ENCODE measurements at places on chromosomes 11 and 22.

- no peak for ATAC-seq
Measured at GRCh38 chr11:120203626-120204025, 7.2 kb upstream of the OAF start.

DNA sequence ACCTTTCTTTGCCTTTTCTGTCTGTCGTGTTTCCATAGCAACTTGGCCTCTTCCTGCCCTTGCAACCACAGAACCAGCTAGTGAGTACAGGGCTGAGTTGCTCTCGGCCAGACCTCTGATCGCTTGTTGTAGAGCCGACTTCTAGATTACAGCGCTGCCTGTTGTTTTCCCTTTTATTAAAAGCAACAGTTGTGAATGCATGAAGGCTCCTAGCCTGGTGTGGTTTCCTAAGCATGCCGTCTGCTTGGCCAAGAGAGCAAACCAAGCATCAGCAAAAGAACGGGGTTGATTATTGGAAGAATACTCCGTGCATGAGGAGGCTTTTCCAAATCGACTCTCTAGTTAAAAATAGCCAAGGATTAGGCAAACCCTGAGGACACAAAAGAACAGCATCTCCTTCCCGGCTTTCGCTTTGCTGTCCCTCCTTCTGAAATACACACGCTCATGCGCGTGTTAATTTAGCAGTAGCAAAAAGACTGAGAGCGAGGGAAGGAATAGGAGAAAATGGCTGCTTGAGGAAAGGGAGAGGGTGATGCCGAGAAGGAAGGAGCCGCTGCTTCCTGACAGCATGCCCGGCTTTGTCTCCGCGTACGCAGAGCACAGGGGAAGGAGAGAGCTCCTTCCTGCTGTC is 71.5 kb upstream of the TTC12 start:
- peak; percentile 85 for ATAC-seq

DNA sequence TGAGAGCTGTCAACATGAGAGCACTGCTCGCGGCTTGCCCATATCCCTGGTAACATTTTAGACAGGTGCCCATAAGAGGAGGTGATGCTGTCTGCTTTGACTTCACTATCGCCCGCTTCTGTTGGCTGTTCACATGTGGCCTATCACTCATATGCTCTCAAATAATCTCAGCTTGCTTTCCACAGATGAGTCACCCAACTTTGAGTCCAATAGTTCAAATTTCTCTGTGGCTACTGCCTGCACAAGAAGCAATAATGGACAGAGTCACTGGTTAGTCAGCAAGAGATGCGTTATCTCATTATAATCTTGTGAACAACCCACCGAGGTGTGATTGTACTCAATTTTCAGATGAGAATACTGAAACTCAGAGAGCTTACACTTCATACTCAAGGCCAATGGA is 1714.1 kb downstream of the LRRC4C start:
- ATAC-seq, result no peak

GRCh38 chr11:95055283-95055897 is 6.2 kb downstream of the KDM4F start:
- peak; percentile 38 for ATAC-seq

- no peak for ATAC-seq
Measured at GRCh38 chr11:112281726-112282125, 21.1 kb upstream of the PLET1 start.

- no peak for ATAC-seq
Measured at GRCh38 chr11:1371836-1372465, 17.8 kb upstream of the BRSK2 start.

DNA sequence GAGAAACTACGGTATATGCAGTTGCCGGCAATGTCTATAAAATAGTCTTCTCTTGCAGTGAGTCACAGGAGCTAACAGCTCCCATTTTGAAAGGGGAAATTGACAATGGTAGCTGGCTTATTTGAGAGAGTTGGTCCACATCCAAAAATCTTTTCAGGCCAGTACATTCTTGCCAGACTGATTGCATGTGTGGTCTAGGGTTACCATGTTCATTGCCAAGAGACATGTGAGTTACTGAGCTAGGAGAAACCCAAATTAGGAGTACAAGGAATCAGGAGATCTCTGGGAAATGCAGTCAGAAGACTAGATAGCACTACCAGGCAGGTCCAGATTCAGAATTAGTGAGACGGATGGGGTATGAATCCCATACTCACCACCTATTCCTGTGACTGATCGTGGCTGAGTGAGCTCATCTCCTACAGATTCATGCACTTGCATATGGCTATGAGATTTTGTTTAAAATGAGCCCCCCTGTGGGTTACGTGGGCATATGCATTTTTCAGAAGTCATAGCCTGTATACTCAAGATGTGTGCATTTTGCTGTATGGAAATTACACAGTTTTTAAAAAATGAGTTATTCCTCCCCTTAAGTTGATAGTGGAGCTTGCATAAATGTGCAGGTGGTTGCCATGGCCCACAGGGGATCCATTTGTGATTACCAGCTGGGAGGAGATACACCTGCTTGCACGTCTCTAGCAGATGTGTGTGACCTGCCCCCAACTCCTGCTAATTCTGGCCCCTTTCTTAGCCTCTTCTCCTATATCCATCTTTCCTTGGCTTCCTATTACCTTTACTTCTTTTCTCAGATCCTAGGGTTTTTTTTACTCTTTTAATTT is 102.7 kb downstream of the COMMD9 start:
- ATAC-seq, result no peak

- ATAC-seq, result no peak
Measured at GRCh38 chr11:70504246-70505020, 106.1 kb downstream of the CTTN start.

GRCh38 chr11:96307776-96308140 is 35.2 kb downstream of the MAML2 start:
- ATAC-seq, result no peak
